ENCODE measurements at places on chromosomes 12 and 14.

DNA sequence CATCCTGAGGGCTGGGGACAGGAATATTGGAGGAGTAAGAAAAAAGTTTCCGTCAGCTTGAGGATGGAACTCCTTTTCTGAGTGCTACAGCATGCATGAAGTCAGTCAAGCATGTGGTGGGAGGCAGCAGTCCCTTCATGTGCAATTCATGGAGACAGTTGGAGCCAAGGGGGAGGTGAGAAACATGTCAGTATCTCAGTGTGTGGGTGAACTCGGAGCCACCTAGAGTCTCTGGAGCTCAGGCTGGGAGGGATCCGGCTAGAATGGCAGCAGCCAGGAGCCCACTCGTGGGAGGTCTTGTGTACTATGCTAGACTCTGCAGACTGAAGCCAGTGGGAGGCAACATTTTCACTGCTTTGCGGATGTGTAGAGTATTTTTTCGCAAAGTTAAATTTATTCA lies 60.3 kb downstream of the AVPR1A start:
- DNase-seq, result no peak

DNA sequence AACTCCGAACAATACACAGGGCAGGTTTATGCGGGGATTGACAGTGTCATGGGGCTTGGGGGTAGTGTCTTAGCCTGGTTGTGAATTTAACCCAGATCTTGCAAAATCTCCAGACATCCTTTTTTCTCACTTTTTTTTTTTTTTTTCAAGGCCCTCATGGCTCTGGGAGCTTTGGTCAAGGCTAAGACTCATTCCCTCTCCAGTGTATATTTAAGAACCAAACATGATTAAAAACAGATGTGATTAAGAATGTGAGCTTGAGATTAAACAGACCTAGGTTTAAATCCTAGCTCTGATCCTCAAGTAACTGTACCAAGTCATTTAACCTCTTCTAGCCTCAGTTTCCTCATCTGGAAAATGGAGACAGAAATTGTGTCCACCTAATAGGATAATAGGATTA lies 151.7 kb upstream of the FUT8 start:
- no peak for DNase-seq

DNA sequence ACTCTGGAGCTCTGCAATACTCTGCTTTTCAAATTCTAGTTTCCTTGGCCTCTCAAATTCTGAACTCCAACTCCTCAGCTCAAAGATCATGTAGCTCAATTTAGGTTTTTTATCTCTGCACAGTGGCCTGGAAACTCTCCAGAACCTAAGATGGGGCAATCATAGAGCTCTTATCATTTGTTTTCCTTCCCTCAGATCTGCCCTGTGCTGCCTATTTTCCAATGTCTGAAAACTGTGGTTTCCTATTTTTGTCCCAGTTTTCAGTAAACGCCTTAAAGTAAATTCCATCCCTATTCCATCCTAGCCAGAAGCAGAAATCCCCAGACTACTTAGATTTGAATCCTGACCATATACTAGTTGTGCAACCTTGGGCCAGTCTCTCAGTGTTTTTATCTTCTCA lies 73.2 kb downstream of the CEP83 start:
- no peak for DNase-seq

DNA sequence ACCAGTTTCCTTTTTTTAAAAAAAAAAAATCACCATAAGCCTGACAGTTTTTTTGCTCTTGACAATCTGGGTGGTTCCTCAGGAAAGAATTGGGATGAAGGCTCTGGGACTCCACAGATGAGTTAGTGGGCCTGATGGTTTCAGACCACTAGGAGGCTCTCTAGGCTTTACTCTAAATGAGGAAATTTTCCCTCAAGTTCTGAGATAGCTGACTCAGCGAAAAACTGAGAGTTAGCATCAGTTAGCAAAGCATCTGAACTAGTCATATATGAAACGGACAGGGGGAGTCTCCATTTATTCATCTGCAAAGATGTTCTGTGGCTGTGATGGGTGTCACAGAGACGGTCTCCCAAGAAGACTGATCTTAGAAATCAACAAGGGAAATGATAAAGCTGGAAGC lies 314.3 kb upstream of the OR4E1 start:
- no peak for DNase-seq

DNA sequence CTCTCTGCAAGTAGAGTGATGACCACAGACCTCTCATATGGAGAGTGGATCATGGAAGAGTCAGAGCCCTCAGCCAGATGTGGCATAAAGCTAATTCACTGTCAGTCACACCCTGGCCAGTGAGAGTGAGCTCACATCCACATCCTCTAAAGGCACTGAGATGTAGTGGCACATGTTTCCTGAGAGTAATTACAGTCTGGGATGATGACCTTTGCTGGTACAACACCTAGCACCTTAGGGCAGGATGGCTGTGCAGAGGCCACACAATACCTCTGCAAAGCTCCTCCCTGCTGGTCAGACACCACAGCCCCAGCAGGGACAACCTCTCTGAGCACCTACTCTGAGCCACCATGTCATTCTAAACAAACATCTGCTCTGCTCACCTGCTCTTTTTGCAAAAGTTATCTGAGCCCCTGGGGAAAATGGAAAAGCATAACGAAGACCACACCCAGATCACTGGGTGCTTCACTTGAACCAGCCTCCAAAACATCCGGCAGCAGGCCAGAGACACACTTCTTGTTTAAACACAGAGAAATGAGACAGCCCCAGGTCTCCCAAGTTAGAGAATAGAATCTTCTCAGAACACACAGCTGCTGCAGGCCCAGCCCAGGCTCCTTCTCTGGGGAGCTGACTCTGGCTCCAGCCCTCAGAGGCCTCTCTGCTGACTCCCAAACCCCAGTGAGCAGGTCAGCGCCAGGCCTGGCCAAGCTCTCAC lies 30.3 kb downstream of the PITPNM2 start:
- no peak for DNase-seq

- no peak for DNase-seq
Observed at GRCh38 chr14:36652542-36653201, 9.0 kb upstream of the PAX9 start.

DNA sequence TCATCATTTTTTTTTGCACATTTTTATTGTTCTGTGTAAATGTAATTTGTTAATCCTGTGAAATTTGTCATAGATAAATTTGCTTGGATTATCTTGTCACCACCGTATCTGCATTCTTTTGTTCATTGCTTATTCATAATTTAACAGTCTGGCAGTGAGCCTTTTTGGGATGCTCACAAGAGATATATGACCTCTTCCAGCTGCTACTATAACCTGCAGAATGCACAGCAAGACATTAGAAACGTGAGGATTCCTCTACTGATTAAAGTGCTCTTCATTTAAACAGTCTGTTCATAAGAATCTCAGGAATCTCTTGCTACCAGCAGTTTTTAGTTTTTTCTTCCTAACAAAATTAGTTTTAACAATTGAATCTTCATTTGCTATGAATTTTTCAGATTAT lies 9.1 kb downstream of the NPAS3 start:
- no peak for DNase-seq

DNA sequence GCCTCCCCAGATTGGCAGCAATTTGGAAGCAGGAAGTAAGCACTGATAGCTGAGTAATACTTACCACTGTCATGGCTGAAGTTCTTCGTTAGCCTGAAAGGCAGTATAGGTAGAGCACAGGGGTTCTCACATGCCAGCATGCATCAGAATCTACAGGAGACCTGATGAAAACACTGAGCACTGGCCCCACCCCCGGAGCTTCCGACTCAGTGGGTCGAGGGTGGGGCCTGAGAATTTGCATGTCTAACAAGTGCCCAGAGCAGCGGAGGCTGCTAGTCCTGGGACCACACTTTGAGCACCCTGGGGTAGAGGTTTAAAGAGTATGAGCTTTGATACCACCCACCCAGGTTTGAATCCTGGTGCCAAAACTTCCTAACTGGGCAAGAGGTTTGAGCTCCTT lies 89.6 kb downstream of the FBXW8 start:
- DNase-seq, result no peak

- no peak for DNase-seq
Observed at GRCh38 chr14:91084516-91084915, 24.1 kb upstream of the RPS6KA5 start.

- DNase-seq, result no peak
Observed at GRCh38 chr12:105803292-105803691, 335.5 kb downstream of the NUAK1 start.

DNA sequence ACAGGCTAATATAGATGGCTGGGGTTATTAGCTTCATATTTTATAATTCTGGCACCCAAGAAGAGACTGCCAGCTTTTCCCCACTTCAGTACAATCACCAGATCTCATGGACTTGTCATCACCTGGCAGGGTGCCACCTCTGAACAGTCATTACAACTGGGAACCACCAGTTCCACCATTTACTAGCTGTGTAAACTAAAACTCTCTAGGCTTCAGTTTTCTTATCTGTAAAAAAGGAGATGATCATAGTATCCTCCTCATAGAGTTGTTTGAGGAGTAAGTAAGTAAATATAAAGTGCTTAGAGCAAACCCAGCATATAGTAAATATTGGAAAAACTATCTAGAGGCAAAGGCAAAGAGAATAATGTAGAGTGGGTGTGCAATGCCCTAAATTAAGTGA lies 19.3 kb downstream of the CPNE8 start:
- DNase-seq, result peak; percentile 20

GRCh38 chr12:101322480-101322879 lies 42.6 kb downstream of the UTP20 start:
- DNase-seq, result no peak

DNA sequence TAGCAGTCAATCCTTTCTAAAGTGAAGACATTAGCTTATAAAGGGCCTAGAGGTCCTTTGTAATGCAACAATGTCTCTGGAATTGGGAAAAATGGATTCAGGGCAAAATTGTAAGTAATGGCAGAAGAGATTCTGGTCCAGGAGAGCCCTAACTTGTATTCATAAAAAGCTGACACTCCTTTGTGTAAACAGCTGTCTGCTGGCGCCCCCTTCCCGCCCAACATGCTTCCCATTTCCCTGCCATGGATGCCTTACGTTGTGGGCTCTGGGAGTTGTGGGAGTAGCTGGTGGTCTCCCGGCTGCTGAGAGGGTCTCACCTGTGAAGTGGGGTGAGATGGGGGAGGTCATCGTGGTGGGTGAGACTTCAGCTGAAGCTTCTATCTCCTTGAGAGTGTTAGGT lies 2.3 kb downstream of the ACRBP start:
- no peak for DNase-seq

GRCh38 chr12:108515916-108516315 lies 839 bp downstream of the FICD start:
- DNase-seq, result no peak

GRCh38 chr12:49451468-49452259 lies 84.4 kb downstream of the SPATS2 start:
- DNase-seq, result no peak

GRCh38 chr14:61460718-61461611 lies 139.6 kb downstream of the PRKCH start:
- DNase-seq, result no peak

GRCh38 chr14:92951912-92952471 lies 29.0 kb downstream of the CHGA start:
- DNase-seq, result peak; percentile 76

DNA sequence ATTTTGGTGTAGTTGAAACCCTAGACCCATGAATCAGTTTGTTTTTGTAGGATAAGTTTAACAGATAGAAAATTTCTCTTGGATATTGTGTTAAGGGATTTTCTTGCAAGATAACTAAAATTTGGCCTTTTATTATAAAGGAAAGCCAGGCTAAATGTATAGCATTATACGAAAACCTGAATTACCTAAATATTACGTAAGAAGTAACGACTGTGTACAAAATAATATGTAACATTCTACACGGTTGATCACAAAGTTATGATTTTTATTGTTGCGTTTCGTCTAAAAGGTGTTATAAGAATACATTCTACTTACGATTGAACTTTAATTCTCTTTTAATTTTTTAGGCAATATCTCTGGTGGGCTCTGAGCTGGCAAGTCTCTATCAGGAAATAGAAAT lies 63.9 kb downstream of the KNTC1 start:
- DNase-seq, result no peak

DNA sequence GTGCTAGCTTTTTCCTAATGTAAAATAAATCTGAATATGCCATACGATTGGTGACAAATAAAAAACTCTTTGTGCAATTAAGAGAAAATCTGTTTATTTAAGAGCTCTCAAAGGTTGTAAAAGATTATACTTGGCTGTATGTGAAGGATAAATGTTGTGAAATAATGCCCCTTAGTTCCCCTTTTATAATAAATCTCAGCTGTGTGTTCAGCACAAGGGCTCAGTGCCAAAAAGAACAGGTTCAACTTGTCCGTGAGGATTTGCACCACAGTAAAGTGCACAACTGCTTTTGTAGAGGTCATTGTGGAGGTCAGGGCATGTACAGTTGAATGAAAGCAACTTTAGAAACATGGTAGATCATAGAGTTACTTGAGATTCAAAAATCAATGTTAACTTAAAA lies 118.6 kb downstream of the TRMT5 start:
- DNase-seq, result no peak

GRCh38 chr12:7091660-7092228 lies 501 bp downstream of the C1R start:
- DNase-seq, result no peak

DNA sequence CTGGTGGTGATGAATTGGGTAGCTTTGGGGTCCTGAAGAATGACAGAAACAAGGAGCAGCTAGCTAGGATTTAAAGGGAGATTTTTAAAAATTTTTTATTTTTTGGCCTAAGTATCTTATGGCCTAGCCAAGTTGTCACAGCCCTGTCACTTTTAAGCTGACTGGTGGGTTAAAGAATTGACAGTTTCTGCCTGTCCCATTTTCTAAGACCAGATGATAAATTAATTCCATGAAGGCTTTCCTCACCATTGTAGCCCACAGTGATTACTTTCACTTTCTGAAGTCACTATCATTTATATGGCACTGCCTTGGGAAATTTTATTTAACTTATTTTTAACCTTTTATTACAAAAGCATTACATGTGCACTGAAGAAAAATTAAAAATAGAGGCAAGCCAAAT lies 43.2 kb downstream of the BICDL1 start:
- no peak for DNase-seq

DNA sequence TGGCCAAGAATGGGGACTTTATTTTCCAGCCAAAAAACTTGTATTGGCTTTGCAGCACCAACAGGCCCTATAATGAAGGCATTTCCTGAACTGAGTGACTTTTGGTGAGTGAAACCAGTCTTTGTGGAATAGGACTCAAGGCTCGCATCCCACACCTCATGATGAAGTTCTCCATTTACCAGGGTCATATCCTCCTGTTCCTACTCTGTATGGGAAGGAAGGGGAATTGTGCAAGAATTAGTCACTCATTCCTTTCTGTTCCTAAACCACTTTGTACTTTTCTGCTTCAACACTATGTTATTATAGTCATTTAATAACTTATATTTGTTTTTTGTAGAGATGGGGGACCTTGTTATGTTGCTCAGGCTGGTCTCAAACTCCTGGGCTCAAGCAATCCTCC lies 2.3 kb upstream of the SPATS2 start:
- DNase-seq, result no peak

- DNase-seq, result no peak
Observed at GRCh38 chr12:77742631-77743030, 88.1 kb upstream of the NAV3 start.

- no peak for DNase-seq
Observed at GRCh38 chr12:89907659-89908058, 199.0 kb upstream of the ATP2B1 start.

DNA sequence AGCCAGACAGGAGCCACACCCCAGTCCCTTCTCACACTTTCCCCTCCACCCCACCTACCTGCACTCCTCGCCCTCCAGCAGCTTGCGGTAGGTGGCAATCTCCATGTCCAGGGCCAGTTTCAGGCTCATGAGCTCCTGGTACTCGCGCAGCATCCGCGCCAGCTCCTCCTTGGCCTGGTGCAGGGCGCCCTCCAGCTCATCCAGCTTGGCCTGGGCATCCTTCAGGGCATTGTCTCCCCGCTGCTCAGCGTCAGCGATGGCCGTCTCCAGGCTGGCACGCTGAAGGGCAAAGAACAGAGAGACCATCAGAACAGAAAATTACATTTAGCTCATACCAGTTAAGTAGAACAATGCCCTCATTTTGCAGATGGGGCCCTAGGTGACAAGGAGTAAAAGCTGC lies 5.5 kb downstream of the KRT74 start:
- no peak for DNase-seq
